ENCODE measurements at places on chromosomes 1 and 21.

DNA sequence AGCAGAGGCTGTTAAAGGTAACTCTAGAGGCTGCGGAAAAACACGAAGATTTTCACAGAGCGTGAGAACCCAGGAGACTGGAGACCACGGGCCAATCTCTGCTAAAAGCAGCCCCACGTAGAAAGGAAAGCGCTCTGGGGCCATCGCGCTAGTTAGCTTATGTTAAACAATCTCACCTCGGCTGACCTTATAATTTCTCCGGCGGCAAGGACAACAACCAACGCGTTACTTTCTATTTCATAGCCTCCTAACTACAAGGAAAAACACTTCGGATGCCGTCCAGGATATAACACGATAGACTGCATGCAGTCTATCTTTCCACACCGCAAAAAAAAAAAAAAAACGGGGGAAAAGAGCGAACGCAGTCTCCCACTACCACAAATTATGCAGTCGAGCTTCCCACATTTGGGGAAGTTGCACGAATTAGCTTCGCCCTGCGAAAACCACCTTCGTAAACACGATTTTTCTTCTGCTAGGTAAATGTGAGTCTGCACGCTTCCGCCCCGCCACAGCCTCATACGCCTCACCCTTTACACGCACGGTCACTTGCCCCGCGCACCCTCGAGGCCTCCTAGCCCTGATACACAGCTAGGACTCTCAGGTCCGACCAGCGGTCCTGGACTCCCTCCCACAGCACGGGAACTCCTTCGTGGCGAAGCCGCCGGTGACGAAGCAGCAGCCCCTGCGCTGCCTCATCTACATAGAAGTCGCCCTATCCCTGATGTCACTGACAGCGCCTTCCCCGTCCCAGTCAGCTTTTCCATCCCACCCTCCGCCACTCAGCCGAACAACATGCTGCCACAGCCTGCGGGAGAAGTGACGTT lies 87.8 kb downstream of the PRKAB2 start:
- no peak for DNase-seq

- no peak for DNase-seq
Measured at GRCh38 chr1:1942753-1943656, 23.9 kb upstream of the TMEM52 start.

- DNase-seq = no peak
Measured at GRCh38 chr1:203582568-203582967, 44.1 kb upstream of the ATP2B4 start.

- DNase-seq = no peak
Measured at GRCh38 chr1:51928896-51929295, 50.4 kb upstream of the NRDC start.

GRCh38 chr1:23908453-23909341 lies 4.5 kb downstream of the CNR2 start:
- DNase-seq = peak; percentile 56

DNA sequence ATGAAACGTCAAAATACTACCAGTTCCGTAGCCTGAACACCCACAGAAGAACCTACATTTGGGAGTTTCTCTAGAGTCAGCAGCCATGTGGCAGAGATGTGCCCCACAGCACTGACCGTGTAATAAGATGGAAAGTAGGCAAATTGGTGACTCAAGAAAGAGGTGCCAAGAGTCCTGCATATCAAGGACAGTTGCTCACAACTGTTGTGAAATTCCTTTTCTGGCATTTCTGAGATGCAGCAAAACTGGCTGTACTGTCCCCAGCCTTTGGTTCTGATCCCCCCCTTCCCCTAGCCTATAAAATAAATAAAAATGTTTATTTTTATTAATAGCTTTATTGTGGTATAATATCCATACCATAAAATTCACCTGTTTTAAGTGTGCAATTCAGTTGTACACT lies 324.0 kb downstream of the PCP4 start:
- DNase-seq = no peak

GRCh38 chr1:12157366-12158231 lies 9.2 kb upstream of the TNFRSF1B start:
- peak; percentile 14 for DNase-seq

DNA sequence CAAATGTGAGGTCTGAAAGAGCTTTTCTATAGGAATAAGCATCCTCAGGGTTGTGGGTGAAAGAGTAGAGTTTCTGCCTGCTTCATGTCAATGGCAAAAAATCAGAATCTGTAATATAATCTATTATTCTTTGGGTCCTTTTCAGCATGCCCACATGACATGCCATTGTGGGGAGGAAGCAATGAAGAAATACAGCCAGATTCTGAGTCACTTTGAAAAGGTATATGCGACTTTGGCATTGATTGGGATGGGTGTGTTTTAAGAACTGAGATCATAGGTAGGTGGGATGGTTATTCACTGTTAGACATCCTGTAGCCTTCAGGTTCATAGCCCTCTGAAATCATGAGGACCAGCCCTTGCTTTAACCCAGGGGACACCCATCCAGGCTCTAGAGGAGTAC lies 1.8 kb downstream of the IL20 start:
- no peak for DNase-seq

DNA sequence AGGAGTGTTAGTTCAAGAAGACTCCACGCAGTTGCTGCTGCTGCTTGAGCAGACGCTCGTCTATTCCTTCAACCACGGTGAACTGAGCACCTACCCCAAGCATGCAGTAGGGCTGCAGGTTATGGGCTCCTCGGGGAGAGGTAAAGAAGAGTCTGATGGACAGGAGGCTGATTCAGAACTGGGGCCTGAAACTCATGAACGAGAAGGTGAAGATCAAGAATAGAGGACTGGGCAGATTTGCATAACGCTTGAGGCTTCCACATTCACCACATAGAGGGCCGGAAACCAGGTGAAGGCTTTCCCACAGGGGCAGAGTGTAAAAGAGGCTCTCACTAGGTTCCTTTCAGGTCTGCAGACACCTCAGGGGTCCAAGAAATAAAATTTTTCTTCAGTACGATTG lies 9.1 kb downstream of the ABCA4 start:
- no peak for DNase-seq

- DNase-seq = no peak
Measured at GRCh38 chr1:19872190-19872589, 10.0 kb upstream of the OTUD3 start.

GRCh38 chr1:17278996-17279830 lies 28.8 kb upstream of the PADI4 start:
- no peak for DNase-seq

GRCh38 chr1:201886103-201886885 lies 2.4 kb upstream of the SHISA4 start:
- DNase-seq = no peak

GRCh38 chr1:22906968-22907367 lies 65.7 kb downstream of the LACTBL1 start:
- no peak for DNase-seq

- DNase-seq = no peak
Measured at GRCh38 chr1:96524100-96524499, 197.5 kb upstream of the PTBP2 start.

GRCh38 chr1:228727681-228728171 lies 7.6 kb upstream of the RHOU start:
- DNase-seq = no peak

GRCh38 chr1:233085566-233085965 lies 135.2 kb downstream of the NTPCR start:
- no peak for DNase-seq

DNA sequence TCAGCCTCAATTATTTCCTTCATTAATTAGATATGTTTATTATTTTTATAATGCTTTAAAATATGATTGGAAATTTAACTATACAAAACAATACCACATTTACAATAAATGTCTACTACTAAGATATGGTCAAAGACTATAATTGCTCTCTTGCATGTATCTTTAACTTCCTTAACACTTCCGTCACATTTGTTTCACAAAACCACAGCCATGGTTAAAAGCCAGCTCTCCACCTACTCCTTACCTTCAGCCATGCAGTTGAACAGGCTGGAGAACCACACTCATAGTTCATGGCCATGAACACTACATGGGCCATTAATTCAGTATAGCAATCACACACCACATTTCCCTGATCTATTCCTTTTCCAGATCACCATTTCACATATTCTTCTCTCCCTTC lies 72.2 kb downstream of the NME7 start:
- peak; percentile 44 for DNase-seq

DNA sequence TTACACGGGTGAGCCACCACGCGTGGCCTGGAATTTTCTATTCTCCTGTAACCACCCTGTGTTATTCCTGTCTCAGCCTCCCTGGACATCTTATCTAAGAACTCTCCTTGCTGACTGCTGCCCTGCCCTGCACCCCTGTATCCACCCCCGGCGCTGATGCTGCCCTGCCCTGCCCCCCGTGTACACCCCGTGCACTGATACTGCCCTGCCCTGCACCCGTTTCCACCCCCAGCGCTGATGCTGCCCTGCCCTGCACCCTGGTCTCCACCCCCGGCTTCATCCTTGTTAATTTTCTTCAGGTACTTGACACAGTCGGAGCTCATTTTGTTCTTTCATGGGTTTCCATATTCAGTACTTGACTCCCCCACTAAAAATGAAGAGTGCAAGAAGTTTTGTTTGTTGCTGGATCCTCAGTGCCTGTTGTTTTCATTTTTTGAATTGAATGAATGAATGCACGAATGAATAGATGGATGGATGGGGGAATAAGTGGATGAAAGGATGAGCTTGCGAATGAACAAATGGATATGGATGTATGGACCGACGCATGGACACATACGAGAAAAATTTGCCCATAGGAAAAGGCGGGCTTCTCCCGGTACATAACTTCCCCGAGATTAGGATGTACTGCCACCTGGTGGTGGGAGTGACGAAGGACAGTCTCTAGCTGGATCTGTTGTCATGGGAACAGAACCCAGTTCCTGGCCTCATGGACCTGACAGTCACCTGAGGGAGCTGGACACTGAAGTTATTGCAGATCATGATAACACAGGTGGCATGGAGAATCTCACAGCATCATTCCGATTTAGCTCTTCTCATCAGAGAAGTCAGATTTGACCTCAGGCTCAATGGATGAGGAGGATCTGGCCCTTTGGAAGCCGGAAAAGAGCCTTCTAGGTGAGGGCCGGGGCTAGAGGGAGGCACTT lies 14.9 kb downstream of the AADACL4 start:
- DNase-seq = peak; percentile 30

DNA sequence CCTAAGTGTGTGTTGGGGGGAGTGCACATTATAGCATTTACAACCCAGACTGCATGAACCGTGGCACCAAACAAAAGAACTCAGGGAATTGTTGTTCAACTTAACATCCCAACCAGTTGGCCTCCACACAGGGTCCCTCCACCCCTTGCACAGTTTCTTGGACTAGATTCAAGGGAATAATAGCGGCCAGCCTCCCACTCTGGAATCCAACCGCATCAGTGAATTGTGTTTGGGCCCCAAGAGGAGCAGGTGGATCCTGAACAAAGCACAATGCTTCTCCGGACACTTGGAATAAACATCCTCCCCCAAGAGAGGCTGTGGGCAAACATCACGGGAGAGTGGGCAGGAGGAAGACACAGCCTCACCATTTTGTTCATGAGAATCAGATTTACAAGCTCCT lies 18.2 kb downstream of the CD34 start:
- DNase-seq = no peak

DNA sequence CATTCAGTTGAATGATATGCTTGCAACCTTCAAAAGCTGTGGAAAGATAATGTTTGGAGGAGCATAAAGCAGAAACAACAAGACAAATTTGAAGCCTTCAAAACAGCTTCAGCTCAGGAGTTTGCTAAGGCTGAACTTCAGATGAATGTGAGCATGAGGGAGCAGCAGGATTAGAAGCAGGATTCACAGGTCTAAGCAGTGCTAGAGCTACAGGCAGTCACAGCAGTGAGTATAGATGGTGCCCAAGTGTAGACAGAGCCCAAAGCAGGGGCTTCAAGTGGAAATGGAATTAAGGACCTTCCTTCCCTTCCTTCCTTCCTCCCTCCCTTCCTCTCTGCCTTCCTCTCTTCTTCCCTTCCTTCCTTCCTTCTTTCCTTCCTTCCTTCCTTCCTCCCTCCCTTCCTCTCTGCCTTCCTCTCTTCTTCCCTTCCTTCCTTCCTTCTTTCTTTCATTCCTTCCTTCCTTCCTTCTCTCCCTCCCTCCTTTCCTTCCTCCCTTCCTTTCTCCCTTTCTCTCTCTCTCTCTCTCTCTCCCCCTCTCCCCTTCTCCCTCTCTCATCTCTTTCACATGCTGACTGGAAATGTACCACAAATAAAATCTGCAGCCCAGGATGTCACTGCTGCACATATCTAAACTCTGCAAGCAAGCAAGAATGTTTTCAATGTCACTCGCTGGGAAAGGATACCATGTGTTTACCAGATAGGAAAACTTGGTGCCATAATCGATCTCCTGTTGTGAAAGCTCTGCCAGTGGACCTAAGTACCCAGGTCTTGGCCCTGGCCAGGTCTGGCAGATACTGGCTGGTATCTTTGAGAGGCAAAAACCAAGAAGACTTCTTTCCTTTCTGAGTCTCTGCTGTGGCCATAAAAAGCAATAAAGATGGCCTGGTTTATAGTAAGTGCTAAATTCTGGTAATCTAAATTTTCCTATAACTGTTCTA lies 13.1 kb upstream of the SLC30A10 start:
- DNase-seq = no peak

DNA sequence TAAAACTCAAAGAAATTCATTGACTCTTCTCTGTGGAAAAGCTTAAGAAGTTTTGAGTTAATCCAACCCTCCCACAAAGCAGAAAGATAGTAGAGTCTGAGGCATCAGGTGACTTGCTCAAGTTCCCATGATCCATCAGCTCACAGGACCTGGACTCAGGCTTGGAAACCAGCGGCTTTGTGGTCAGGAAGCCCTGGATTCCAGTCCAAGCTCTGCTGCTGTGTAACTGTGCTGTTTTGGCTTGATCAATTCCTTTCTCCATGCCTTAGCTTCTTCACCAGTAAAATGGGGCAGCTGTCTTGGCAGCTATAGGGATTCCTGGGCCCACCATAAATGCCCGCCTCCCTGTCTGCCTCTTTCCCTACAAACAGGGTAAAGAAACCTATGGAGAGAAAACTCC lies 180.2 kb downstream of the HIVEP3 start:
- no peak for DNase-seq

GRCh38 chr1:156401681-156402081 lies 32.7 kb downstream of the RHBG start:
- no peak for DNase-seq

DNA sequence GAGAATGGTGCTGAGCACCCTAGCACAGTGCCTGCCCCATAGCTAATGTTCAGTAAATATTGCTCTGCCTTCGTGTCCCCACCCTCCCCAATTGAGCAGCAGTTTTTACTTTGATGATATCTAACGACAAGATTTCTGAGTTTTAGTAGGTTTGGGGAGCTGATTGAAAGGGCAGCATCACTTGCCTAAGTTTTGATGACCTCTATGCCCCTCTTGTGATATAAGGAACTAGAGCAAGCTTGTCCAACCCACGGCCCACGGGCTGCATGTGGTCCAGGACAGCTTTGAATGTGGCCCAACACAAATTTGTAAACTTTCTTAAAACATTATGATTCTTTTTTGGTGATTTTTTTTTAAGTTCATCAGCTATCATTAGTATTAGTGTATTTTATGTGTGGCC lies 1.6 kb downstream of the CNIH4 start:
- DNase-seq = no peak

DNA sequence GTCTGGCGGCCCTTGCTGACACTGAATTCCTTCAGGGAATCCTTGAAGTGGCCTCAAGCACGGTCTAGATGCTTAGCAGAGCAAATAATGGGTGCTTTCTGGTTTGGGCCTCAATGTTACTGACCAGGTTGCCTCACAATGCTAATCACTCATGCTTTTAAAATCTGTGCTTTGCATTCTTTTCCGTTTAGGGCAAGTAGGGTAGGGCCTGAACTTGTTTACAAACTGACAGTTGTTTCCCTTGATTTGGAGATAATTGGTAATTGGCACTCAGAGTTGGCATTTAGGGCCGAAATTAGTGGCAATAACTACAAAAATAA lies 1.4 kb downstream of the VPS13D start:
- DNase-seq = no peak

GRCh38 chr1:201764579-201764978 lies 64.4 kb upstream of the IPO9 start:
- no peak for DNase-seq

- no peak for DNase-seq
Measured at GRCh38 chr1:182766881-182767645, 22.5 kb upstream of the NPL start.

Data from KG1 (cell line).